ENCODE measurements at places on chromosomes 4 and X.

DNA sequence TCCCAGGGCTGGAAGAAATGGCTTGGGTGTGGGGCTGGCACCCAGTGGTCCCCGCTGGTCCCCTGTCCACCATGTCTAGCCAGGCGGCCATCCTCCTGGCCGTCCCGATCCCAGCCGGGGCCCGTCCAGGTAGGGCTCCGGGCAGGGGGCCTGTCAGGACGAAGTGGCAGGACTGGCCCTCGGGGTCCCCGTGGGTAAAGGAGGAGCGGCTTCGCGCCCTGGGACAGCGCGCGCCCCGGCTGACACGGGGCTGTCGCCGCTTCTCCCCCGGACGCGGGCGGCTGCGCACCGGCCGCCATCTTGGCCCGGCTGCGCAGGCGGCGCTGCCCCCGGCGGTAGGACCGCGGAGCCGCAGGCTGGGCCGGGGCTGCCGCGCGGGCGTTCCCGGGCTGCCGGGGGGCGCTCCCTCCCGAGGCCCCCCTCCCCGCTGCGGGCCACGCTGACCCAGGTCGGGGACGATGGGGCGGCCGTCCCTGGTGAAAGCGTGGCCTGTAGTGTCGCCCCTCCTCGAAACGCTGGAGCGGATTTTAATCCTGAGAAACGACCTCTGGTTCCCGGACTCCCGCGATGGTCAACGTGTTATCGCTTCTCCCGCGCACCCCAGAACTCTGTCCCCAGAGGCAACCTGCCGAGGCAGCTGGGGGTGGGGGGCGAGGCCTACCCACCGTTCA is 60.4 kb upstream of the BCOR start:
- DNase-seq, result no peak

DNA sequence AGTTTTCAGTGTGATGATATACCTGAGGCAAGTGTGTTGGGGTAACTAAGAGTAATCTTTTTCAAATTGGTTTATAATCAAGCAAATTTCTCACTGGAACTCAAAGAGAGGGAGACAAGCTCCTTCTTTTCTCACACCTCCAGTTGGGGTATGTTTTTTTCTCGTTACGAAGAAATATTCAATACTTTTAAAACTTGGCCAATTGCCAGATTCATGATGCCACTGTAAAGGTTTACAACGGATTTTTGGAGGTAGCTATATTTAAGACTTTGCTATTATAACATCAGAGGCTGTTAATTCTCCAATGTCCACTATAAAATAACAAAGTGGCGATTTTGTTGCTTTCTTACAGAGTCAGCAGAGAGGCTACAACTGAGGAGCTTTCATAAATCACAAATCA is 49.2 kb upstream of the ATP8A1 start:
- no peak for DNase-seq

DNA sequence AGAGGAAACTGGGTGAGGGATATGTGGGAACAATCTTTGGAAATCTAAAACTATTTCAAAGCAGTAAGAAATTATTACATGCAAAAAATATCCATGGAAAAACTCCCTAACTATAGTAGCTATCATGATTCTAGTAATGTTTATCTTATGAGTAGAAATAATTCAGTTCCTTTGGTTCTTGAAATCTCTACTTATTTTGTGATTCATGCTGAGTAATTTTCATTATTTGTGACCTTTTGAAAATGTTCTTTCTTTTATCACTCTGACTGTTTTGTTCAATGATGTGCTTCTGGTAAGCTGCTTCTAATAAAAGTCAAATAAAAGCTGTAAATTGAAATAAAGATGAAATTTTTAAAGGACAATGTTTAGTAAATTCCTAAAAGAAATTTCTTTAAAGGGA is 40.4 kb upstream of the MAGEB10 start:
- DNase-seq, result no peak

- no peak for DNase-seq
Measured at GRCh38 chrX:117274965-117275364, 812.2 kb upstream of the CT83 start.
